Natural killer cell treated with Interleukin-12 subunit alpha and Interleukin-12 subunit beta and Interleukin-15 and Interleukin-18, amount 100 ng/mL, for 72 hours (primary cell): ENCODE measurements at places on chromosomes 4 and X. TPM values are rescaled to one million over a fixed set of nuclear protein-coding genes. Genes with fewer than 3 reads are reported as not detected.

KLHL4 gene
- total RNA-seq, result not detected

GRCh38 chrX:9235722-9236121, 201.8 kb upstream of the FAM9B start:
- no peak for DNase-seq

DNA sequence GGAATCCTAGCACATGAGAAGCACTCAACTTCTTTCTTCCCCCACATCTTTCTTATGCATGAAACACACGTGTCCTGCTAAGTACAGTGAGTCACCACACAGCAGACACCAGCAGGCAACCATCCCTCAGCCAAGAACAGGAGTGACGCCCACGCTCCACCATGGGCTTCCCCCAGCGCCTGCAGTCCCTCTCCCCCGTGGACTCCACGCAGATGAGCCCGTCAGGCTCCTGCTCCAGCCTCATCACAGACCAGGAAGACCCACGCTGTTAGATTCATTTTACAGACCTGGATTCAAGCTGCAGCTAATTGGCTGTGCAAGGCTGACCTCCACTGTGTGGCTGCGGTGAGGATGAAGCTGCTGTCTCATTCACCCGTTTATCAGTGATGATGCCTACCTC, 16.7 kb downstream of the HMX1 start:
- DNase-seq, result no peak

DNA sequence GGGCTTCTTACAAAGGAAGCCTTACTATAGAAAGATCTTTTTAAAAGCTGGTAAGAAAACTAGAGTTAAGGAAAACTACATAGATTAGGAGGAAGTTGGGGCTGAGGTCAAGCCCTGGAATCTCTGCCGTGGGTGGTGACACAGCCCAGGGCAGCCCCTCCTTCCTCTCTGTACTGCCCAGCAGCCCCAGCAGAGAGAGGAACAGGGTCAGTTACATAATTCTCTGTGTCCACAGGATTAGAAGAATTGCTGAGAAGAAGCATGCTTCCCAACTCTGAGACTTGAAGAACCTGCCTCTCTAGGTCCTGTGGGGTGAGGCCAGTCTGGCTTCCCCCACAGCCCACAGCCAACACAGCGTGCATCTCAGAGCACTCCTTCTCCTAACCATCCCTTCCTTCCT, 9.2 kb upstream of the ABLIM2 start:
- DNase-seq, result no peak

DNA sequence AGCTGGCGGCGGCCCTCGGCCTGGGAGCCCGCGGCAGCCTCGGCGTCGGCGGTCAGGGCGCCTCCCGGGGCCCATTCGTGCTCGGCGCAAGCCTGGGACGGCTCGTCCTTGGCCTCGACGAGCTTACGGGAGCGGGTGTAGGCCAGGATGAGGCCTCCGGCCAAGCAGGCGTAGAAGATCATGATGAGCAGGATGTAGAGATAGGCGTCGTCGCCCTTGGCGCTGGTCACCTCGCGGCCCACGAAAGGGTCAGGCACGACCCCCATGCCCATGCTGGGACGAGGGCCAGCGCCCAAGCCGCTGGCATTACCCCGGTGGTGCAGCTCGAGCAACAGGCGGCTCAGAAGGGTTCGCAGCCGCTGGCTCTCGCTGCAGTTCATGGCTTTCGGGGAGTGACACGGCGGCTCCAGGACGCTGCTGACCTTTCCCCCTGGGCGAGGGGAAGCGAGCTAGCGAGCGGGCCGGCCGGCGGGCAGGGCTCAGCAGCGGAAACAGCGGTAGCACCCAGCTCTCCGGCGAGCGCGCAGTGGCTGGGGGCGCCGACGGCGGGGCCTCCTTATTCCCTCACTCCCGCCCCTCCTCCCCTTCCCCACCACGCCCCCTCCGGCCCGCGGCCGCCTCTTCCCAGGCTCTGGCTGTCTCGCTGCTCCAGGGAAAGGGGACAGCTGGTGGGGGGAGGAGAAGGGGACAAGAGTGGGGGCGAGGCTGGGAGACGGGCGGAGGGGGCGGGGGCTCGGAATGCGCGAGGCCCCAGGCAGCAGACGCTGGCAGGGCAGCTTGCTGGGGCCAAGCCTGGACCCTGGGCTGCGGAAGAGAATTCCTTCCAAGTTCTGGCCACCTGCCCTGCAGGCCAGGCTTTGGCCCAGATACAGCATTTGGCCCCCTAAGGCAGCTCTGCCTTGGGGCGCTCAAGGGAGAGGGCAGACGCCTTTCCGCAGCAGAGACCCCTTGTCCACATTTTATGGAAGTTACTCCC, at the start of gene KCNE5:
Gene KCNE5 (minus strand): TSS at position 532 of the 976 bp plus-strand sequence. CDS start 152 bp downstream, at position 380.
- DNase-seq, result no peak

DNA sequence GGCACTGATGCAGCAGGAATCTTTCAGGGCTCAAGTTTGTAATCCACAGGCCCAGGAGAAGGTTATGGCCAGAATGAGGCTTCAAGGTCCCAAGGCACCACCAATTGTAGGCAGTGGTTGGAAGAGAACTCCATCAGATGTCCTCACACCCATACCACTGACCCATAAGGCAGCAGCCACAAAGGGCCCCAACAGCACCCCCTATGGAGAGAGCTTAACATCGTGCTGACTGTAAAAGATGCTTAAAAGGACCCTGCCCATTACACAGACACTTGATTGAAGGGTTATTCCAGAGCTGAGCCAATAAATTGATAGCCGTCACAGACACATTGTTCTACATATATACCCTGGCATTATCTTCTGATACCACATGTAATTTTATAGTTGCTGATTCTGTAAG, 113.7 kb downstream of the SOWAHB start:
- no peak for DNase-seq

DNA sequence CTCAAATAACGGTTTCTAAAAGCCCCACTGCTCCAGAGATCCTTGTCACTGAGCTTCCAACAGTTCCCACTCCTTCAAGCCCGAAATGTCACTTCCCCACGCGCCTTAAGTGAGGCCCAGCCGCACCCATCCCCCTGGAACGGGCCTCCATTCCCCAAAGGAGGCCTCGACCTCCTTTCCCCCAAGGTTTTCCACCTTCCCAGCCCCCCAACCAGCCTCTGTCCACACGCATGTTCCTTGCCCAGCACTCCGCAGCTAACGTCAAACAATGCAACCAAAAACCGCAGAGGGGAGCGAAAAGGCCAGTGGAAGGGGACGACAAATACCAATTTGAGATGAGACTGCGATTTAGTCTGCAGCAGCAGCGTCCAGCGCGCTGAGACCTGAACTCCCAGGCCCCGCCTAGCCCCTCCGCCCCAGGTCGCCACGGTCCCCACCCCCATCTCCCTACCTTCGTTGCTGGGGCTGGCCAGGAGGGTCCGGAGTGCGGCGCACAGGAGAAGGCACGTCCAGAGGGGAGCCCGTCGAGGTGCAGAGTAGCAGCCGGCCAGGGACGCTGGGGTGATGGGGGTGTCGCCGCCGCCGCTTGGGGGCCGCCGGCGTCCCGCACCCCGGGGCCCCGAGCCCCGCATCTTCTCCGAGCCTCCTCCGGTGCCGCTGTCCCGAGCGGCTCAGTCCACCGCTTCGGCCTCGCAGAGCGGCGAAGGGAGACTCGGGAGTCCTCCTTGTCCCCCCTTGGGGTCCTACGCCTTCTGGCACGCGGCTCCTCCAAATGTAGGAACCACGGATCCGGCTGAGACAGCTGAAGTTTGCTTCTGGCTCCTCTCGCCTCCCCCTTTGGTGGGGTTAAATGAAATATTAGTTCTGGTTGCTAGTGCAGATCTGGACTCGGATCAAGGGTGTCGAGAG, 924 bp downstream of the EPHA5 start:
- DNase-seq, result peak; percentile 54

DNA sequence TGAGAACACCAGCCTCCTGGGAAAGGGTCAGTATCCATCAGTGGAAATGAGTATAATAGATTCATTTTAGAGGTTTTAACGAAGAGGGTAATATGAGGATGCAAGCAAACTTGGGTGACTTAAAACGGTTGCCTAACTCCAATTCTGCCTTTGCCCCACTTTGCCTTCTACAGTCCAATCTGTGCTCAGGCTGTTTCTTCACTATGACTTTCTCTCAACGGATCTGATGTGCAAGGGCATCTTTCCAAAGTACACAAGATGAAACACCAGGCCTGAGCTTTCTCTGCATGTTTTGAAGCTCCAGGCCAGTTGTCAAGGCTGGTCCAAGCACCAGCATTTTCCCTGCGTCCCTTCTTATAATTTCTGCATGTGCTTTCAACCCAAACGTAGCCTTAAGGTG, 68.0 kb upstream of the TMEM164 start:
- DNase-seq, result no peak

- no peak for DNase-seq
Observed at GRCh38 chrX:44003975-44004374, 30.8 kb upstream of the NDP start.

DNA sequence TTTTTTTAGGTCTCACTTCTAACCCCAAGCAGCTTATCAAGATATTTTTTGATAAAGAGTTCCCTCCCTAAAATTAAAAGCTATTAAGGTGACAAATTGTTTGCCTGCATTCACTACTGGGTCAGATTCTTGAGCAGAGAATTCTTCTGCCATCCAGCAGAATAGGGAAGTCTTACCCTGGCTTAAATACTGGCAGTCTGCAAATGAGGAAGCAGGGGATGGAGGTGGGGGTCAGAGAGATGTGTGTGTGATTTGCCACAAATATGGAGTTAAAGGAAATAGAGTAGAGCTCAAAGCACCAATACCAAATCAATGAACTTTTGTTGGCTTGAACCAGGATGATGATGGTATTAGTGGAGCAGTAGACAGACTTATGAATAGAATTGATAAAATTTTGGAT, 122.2 kb downstream of the ANXA5 start:
- DNase-seq, result no peak

DNA sequence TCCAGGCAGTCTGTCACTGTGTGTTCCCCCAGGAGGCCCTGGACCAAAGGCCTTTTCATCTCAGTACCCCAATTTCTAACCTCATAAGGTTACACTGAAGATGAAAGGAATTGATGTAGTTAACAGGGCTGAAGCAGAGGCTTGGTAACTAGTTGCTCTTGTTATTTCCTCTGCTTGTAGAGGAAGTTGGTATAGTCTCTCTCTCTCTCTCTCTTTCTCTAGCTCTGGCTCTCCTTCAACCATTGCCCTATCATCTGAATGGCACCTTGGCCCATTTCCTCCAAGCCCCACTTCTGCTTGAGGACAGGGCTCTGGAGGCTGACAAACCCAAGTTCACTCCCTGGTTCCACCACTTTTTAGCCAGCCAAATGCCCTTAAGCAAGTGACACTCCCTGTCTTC, 96.1 kb downstream of the MAMLD1 start:
- DNase-seq, result no peak
